ENCODE measurements at places on chromosomes 3 and 15.

GRCh38 chr15:63439536-63440264, 58.1 kb upstream of the CA12 start:
- no peaks in the 10 kb centered on the region for H3K36me3 ChIP-seq
- no peak for DNase-seq
- H3K27ac ChIP-seq = no peak overlapping the region
- peaks cover 15% of the 10 kb centered on the region for H3K4me1 ChIP-seq
- H3K27me3 ChIP-seq = no peaks in the 10 kb centered on the region

DNA sequence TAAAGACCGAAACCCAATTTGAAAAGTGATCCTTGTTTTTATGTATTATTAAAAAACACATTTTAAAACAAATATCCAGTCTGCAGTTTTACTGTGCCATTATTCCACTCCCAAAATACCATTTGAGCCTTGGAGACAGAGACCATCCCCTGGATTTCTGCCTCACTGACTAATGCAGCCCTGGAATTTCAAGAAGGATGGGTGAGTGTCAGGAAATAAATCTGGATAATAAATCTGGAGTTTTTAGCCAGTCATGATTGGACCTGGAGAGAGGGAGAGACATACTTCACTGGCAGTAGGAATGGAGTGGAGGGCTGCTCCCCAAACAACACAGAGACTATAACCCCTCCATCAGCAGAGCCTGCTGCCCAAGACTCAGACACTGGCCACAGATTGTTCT, 123.3 kb downstream of the MYLK start:
- H3K27ac ChIP-seq = no peak overlapping the region
- H3K27me3 ChIP-seq = no peaks in the 10 kb centered on the region
- DNase-seq = no peak
- H3K4me3 ChIP-seq = no peak overlapping the region

DNA sequence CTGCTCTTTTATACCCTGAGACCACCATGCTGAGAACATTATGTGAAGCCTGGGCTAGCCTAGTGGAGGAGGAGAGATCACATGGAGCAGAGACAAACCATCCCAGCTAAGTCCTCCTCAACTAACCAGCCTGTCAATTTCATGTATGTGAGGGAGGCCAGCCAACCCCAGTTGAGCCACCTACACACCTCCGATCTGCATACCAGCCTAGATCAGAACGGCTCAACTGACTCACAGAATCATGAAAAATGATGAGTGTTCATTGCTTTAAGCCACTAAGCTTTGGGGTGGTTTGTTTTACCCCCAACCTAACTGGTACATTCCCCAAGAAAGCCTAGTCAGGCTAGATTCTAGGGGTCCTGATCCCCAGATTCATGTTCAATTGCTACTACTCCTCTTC, 19.4 kb upstream of the CA12 start:
- H3K36me3 ChIP-seq = no peaks in the 10 kb centered on the region
- DNase-seq = no peak
- H3K4me3 ChIP-seq = no peak overlapping the region
- no peaks in the 10 kb centered on the region for H3K4me1 ChIP-seq
- H3K27me3 ChIP-seq = no peaks in the 10 kb centered on the region

DNA sequence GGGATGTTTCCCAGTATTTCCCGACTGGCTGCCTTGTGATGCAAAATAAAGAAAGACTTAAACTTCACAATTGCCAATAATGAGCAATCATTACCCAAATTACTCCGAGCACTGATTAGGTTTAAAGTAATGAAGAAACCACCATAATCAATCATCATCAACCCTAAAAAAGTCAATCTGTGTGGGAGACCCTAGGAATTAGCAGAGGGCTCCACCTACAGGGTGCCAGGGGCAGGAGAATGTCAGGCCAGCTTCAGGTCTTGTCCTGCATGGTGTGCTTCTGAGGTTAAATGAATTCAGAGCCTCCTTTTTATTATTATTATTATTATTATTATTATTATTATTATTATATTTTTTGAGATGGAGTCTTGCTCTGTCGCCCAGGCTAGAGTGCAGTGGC, 478.0 kb upstream of the ARRDC4 start:
- H3K27me3 ChIP-seq = no peaks in the 10 kb centered on the region
- no peak overlapping the region for H3K27ac ChIP-seq
- DNase-seq = no peak
- no peak overlapping the region for H3K4me3 ChIP-seq
- H3K36me3 ChIP-seq = no peaks in the 10 kb centered on the region

GRCh38 chr3:42819351-42819965, 10.2 kb downstream of the ACKR2 start:
- H3K27me3 ChIP-seq = no peaks in the 10 kb centered on the region
- H3K4me3 ChIP-seq = no peak overlapping the region
- H3K4me1 ChIP-seq = peaks cover 8% of the 10 kb centered on the region

GRCh38 chr3:3366386-3366785, 186.9 kb upstream of the CRBN start:
- no peak overlapping the region for H3K4me3 ChIP-seq
- H3K27ac ChIP-seq = no peak overlapping the region

- no peaks in the 10 kb centered on the region for H3K27me3 ChIP-seq
- H3K4me3 ChIP-seq = peak overlapping the region; percentile 88
- H3K27ac ChIP-seq = peak overlapping the region; percentile 96
- H3K4me1 ChIP-seq = peaks cover 45% of the 10 kb centered on the region
- no peaks in the 10 kb centered on the region for H3K36me3 ChIP-seq
- DNase-seq = no peak
Measured at GRCh38 chr15:25862472-25863110, 536 bp downstream of the ATP10A start.

- H3K27me3 ChIP-seq = no peaks in the 10 kb centered on the region
- H3K27ac ChIP-seq = no peak overlapping the region
- no peaks in the 10 kb centered on the region for H3K4me1 ChIP-seq
- H3K4me3 ChIP-seq = no peak overlapping the region
- no peak for DNase-seq
Measured at GRCh38 chr3:146581951-146582467, 23.1 kb downstream of the PLSCR5 start.

GRCh38 chr3:27900316-27900715, 178.2 kb upstream of the EOMES start:
- no peak overlapping the region for H3K27ac ChIP-seq
- no peaks in the 10 kb centered on the region for H3K4me1 ChIP-seq
- H3K4me3 ChIP-seq = no peak overlapping the region
- DNase-seq = no peak
- no peaks in the 10 kb centered on the region for H3K27me3 ChIP-seq

- no peak overlapping the region for H3K4me3 ChIP-seq
- no peaks in the 10 kb centered on the region for H3K27me3 ChIP-seq
- no peak for DNase-seq
Measured at GRCh38 chr3:78764634-78765033, 1003.2 kb downstream of the ROBO1 start.

- no peak for DNase-seq
- H3K4me1 ChIP-seq = no peaks in the 10 kb centered on the region
- H3K27me3 ChIP-seq = no peaks in the 10 kb centered on the region
- H3K27ac ChIP-seq = no peak overlapping the region
Measured at GRCh38 chr3:192597913-192598312, 129.4 kb downstream of the FGF12 start.

- H3K4me3 ChIP-seq = no peak overlapping the region
- H3K27me3 ChIP-seq = no peaks in the 10 kb centered on the region
- no peak overlapping the region for H3K27ac ChIP-seq
- no peak for DNase-seq
Measured at GRCh38 chr3:94596887-94597566, 534.2 kb downstream of the NSUN3 start.

DNA sequence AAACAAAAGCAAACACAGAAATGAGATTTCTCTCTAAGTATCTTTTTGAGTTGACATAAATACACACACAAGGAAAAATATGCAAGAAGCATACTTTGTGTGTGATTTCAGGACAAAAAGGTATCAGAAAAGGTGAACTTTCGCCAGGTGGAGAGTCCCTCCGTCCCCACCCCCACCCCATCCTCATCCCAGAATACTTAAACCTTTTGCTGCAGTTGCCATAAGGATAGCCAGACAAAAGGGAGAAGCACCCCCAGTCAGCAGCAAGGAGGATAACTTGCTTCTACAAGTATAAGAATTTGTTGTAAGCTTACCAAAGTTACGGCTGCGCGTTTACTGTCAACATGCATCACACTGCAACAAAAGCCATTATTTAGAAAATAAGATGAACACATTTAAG, 10.3 kb downstream of the FOXP1 start:
- H3K4me3 ChIP-seq = no peak overlapping the region
- no peak overlapping the region for H3K27ac ChIP-seq
- no peaks in the 10 kb centered on the region for H3K4me1 ChIP-seq
- H3K36me3 ChIP-seq = no peaks in the 10 kb centered on the region
- no peaks in the 10 kb centered on the region for H3K27me3 ChIP-seq

GRCh38 chr3:8455526-8456411, 45.9 kb upstream of the LMCD1 start:
- H3K27me3 ChIP-seq = no peaks in the 10 kb centered on the region
- H3K4me1 ChIP-seq = peaks cover 57% of the 10 kb centered on the region
- no peak overlapping the region for H3K4me3 ChIP-seq

- peaks cover 12% of the 10 kb centered on the region for H3K4me1 ChIP-seq
- H3K36me3 ChIP-seq = no peaks in the 10 kb centered on the region
- DNase-seq = peak; percentile 84
Measured at GRCh38 chr3:194592798-194593752, 40.1 kb downstream of the TMEM44 start.

DNA sequence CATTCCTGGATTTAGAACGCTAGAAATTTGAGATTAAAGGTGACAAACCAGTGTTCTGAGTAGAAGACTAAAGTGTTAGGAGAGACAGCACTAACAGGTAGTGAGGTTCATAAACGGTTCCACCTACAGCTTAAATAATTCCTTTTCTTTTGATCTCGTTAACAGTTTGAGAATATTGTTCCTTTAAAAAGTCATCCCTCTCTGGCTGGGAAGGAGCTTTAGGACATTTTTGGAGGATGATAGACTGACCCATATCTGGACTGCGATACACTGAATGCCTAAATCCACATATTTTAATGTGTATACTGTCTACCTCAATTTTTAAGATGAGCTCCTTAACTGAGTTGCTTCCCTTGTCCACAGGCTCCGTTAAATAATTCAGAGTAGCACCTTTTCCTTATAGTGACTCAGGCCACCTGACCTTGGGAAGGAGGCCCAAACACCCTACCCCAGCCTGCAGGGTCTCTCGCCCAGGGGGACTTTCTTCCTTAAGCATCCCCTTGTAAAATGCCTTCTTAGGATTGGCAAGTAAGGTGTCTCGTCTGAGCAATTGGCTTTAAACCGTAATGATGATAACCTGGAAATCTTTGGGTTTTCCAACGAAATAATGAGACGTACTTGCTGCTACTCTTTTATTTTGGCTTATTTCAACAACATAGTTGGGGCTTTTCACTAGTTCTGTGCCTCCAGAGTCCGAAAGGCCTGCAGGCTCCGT, 3.3 kb downstream of the TRIM71 start:
- DNase-seq = no peak
- no peaks in the 10 kb centered on the region for H3K36me3 ChIP-seq
- peaks cover 39% of the 10 kb centered on the region for H3K4me1 ChIP-seq
- no peak overlapping the region for H3K27ac ChIP-seq

DNA sequence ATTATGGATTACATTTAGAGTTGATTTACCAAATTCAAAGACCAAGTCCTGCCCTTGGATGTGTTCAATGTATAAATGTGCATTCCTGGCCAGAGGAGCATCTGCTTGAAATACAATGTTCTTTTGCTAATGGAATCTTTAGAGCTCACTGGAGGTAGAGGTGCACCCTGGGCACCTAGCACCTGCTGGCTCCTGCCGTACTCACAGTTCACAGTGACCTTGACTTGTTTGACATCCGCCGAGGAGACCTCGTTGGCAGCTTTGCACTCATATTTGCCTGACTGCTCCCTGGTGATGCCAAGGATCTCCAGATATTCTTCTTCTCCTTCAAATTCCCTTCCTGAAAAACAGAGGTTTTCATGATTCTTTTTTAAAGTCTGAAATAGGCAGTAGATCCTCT, 229.0 kb downstream of the GAP43 start:
- no peaks in the 10 kb centered on the region for H3K27me3 ChIP-seq
- H3K4me3 ChIP-seq = no peak overlapping the region
- H3K27ac ChIP-seq = no peak overlapping the region
- no peaks in the 10 kb centered on the region for H3K4me1 ChIP-seq
- no peaks in the 10 kb centered on the region for H3K36me3 ChIP-seq

GRCh38 chr3:142445816-142446254, 2.0 kb downstream of the XRN1 start:
- peaks cover 2% of the 10 kb centered on the region for H3K36me3 ChIP-seq
- H3K4me1 ChIP-seq = peaks cover 14% of the 10 kb centered on the region
- no peak for DNase-seq
- peak overlapping the region; percentile 75 for H3K4me3 ChIP-seq
- no peaks in the 10 kb centered on the region for H3K27me3 ChIP-seq

DNA sequence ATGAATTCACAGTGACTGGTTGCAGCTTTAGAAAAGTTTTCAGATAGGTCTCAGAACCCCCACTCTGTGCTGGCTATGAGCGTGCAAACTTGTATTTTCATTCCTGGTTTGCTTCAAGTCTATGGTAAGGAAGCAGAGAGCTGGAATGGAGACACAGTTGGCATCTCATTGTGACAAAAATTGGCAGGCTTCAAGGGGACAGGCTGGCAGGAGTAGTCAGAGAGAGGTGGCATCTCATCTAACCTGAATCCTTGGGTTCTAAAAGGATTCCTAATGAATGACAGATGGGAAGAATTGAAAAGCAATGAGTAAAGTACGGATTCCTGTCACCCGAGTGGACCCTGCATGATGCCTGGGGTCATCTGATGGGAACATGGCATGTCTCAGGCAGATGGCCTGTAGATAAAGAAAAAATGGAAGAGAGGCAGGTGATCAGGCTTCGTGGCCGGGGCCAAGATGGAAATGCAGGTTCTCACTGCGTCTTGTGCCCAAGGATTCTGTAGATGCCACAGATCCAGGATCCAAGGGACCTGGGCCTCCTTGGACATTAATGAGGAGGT, 89.4 kb upstream of the ABHD17C start:
- no peak overlapping the region for H3K4me3 ChIP-seq
- H3K27me3 ChIP-seq = no peaks in the 10 kb centered on the region
- no peak overlapping the region for H3K27ac ChIP-seq
- H3K4me1 ChIP-seq = peaks cover 20% of the 10 kb centered on the region
- no peak for DNase-seq

GRCh38 chr3:194837457-194838127, 151.9 kb downstream of the FAM43A start:
- H3K4me3 ChIP-seq = no peak overlapping the region
- H3K27ac ChIP-seq = no peak overlapping the region
- no peaks in the 10 kb centered on the region for H3K4me1 ChIP-seq
- no peaks in the 10 kb centered on the region for H3K27me3 ChIP-seq
- no peaks in the 10 kb centered on the region for H3K36me3 ChIP-seq

- DNase-seq = no peak
- no peaks in the 10 kb centered on the region for H3K27me3 ChIP-seq
- no peak overlapping the region for H3K4me3 ChIP-seq
- no peak overlapping the region for H3K27ac ChIP-seq
Measured at GRCh38 chr15:70707686-70708300, 55.6 kb downstream of the UACA start.

Measured in tibial artery (tissue), 4 donors.